ENCODE measurements at places on chromosomes 3 and 15. TPM values are rescaled to one million over a fixed set of nuclear protein-coding genes. Genes with fewer than 3 reads are reported as not detected.
A peak's percentile ranks its signal among the peaks of the same experiment; 100 is the strongest.

STRC gene
- 0.48 TPM for polyA plus RNA-seq

CMTM8 gene
- polyA plus RNA-seq, result 2.0 TPM

KBTBD13 gene
- polyA plus RNA-seq, result 1.3 TPM

ZNF592 gene
- polyA plus RNA-seq, result 24.6 TPM

SLCO2A1 gene
- 1.0 TPM for polyA plus RNA-seq

LRTM1 gene
- 44.6 TPM for polyA plus RNA-seq

EFL1 gene
- polyA plus RNA-seq, result 12.8 TPM

DNA sequence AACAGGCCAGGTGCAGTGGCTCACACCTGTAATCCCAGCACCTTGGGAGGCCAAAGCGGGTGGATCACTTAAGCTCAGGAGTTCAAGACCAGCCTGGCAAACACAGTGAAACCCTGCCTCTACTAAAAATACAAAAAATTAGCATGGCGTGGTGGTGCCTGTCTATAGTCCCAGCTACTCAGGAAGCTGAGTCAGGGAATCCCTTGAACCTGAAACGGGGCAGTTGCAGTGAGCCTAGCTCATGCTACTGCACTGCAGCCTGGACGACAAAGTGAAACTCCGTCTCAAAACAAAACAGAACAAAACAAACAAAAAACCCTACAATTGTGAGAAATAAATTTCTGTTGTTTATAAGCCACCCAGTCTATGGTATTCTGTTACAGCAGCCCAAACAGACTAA is 94.7 kb downstream of the PIK3CB start:
- DNase-seq, result no peak

- no peak for DNase-seq
Observed at GRCh38 chr3:81884791-81885190, 123.3 kb upstream of the GBE1 start.

- DNase-seq, result no peak
Observed at GRCh38 chr15:72511536-72511935, 37.4 kb downstream of the ARIH1 start.

GRCh38 chr3:12420393-12420792 is 63.9 kb upstream of the TSEN2 start:
- no peak for DNase-seq

DNA sequence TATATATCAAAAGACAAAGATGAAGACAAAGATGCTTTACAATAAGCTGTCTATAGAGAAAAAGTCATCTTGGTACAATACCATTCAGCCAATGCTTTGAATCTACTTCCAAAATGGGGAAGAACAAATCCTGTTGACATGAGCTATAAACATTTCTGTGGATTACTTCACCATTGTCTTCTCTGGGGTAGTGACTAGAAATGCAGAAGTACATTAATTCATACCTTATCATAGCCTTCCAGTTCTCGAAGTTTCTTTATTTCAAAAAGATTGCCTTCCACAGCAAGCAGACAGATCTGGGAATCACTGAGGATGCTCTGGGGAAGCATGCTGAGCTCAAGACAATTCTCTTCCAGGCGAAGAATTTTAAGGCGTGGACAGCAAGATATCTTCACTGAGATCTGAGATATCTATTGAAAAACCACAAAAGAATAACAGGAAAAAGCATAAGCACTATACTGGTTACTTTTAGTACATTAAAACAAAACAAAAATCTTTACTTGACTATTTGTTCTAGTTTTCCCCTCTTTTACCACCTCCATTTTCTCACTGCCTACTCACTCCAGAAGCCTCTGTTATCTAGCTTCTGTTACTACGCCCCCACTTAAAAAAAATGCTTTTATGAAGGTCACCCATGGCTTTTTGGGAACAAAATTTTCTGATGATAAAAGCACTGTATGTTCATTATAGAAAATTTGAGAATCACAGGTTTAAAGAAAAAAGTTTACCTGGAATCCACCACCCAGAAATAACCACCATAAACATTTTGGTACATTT is 3.6 kb downstream of the LRRC57 start:
- no peak for DNase-seq

DNA sequence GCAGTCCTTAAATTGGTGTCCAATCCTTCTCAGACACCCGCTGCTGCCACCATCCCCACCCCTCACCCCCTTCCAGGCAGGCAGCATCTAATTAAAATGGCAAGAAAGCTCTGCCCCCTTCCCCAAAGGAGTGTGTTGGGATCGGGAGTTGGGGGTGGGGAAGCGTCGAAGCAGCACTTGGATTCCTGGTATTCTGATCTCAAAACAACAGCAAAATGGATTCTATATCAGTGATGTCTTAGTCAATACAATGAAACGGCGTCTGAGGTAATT is 1.4 kb downstream of the TNIK start:
- DNase-seq, result peak; percentile 29

- DNase-seq, result no peak
Observed at GRCh38 chr3:179074656-179075055, 3.0 kb upstream of the ZMAT3 start.

DNA sequence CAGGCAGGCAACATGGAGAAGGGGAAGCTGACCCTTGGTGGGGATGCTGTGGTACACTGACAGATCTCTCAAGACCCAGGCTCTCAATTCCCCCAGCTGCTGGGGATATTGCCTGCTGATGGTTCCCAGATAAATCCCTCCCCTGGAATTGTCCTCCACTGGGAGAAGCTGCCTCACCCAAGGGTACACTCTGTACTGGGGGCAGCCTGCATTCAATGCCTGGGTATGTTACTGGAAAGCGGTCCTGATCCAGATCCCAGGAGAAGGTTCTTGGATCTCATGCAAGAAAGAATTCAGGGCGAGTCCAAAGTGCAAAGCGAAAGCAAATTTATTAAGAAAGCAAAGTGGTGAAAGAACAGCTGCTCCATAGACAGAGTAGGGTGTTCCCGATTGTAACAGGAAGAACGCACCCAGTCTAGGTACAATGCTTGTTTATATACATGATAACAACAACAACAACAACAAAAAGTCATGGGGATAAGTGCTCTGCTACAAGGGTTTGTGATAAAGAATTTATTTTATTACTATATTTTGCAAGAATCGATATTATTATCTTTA is 591.5 kb upstream of the ADAMTS9 start:
- no peak for DNase-seq

- DNase-seq, result no peak
Observed at GRCh38 chr3:132160198-132160597, 125.4 kb upstream of the CPNE4 start.

DNA sequence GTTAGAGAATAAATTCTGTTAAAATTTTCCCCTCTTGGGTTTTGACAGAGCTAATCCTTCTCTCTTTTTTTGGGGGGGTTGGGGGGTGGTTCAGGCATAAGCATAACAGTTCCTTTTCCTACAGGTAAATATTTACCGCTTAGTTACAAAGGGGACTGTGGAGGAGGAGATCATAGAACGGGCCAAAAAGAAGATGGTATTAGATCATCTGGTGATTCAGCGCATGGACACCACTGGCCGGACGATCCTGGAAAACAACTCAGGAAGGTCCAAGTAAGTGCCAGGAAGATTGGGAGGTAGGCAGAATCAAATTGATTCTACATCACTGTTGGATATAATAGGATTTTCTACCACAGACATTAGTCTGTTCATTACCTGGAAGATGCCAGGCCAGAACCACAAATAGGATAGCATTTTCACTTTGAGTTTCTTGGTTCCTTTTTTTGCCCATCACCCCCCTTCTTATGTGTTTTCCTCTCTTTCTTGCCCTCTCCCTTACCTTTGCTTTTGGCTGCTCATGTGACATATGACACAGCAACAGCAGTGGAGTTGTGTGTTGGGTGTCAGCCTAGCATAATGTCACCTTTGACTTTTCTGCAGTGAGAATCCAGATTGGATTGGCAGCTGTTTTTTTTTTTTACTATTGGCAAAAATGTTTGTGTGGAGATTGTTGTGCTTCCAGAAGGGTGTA is 79.0 kb downstream of the CHD2 start:
- no peak for DNase-seq
